CD8-positive, alpha-beta memory T cell (primary cell): ENCODE measurements at places on chromosomes 2 and 18. TPM values are rescaled to one million over a fixed set of nuclear protein-coding genes. Genes with fewer than 3 reads are reported as not detected.

- DNase-seq = no peak
Measured at GRCh38 chr2:73969356-73969755, 15.4 kb upstream of the TET3 start.

- no peak for DNase-seq
Measured at GRCh38 chr2:120525056-120526046, 179.4 kb downstream of the INHBB start.

TNFRSF11A gene
- polyA plus RNA-seq = 0.12 TPM

- DNase-seq = no peak
Measured at GRCh38 chr2:88828397-88829137, 137.1 kb downstream of the RPIA start.

REG1A gene
- polyA plus RNA-seq = not detected

- DNase-seq = no peak
Measured at GRCh38 chr2:218428846-218429558, 10.1 kb downstream of the VIL1 start.

GRCh38 chr2:43685357-43685756 lies 9.1 kb upstream of the C1GALT1C1L start:
- no peak for DNase-seq

DNA sequence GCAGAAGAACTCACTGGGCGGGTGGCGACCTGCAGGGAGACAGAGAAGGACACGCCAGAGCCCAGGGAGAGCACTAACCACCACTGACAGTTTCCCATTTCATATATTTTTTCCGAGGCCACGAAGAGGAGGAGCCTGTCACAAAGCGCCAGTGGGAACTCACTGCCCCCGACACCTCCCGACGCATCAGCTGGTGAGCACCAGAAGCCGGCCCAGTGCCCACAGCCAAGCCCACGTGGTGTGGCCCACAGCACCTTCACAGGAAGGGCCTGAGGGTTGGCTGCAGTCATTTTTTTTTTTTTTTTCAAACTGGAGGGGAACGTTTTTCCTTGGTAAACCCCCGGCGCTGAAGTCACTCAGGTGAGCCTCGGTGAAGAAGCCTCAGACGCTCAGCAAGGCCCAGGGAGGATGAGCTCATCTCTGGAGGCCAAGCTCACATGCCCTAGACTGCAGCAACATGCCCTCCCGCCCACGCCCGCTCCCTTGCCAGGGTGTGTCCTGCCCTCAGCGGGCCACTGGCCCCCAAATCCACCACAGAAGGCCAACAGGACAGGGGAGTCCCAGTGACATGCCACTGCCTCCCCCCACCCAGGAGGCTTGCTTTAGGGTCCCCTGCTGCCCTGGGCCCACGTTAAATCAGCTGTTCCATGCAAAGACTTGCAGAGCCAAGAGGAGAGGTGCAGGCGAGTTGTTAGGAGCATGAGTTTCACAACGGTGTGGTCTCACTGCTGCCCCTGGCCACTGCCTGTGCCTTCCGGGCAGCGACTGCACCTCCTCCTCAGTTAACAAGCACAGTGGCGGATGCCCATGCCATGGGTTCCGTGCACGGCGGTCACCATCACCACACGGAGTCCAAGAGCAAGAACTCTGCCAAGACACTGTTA lies 68.1 kb downstream of the PARD6G start:
- no peak for DNase-seq

CCDC195 gene
- polyA plus RNA-seq = not detected

- no peak for DNase-seq
Measured at GRCh38 chr18:4593459-4593858, 138.4 kb upstream of the DLGAP1 start.

DNA sequence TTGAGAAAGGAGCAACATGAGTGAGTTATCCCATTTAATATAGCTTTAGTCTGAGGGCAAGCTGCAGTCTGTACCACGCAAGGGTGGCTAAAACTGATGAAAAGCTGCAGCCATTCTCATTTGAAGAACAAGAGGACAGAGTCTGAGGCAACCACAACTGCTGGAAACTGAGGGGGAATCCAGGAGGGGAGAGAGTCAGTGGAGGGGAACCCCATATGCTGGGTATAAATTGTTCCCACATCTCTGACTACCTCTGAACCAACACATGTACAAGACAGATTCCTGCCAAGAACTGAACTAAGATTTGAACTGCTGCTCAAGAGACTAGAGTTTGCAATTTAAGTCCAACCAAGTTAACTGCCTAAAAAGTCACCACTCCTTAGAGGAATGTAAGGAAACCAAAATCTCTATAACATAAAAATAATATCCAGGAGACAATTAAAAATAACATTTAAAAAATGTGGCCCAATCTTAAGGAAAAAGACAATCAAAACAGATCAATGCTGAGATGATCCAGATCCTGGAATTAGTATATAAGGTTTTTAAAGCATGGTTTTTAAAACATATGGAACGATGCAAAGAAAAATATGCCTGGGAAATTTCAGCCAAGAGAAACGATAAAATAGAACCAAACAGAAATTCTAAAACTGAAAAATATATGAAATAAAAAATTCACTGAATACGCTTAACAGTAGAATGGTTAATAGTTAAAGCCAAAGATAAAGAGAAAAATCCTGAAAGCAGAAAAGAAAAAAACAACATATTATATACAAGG lies 11.2 kb downstream of the CWC22 start:
- DNase-seq = no peak
